ENCODE measurements at places on chromosomes 6 and 20. TPM values are rescaled to one million over a fixed set of nuclear protein-coding genes. Genes with fewer than 3 reads are reported as not detected.

Gene SNX21
- total RNA-seq = 75.8 TPM

GRCh38 chr20:13717631-13718044 lies 67.1 kb downstream of the ESF1 start:
- peak; percentile 35 for DNase-seq

Gene MCCD1
- total RNA-seq = not detected

DNA sequence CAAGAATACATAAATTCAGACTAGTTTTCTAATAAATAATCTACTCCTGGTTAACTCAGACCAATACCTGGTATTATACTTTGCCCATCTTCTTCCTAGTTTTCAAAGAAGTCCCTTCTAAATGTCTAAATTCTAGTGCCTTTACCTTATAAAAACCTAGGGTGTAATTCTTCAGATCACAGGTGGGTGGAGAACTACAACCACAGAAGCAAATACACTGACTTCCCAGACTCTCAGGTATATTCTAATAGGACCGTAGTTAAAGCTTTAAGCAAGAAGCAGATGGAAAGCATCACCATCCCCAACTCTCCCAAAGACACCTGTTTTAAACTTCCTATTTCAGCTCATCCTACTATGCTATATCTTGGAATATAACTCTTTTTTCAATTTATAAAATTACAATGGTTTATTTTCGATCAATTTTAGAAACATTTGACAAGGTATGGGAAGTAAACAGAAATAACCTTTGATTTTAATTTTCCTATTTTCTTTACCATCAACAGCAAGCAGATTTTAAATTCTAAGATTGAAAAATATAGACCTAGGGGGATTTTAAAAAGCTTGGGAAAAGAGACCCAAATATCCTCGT lies 15.8 kb downstream of the MAN1A1 start:
- DNase-seq = no peak

DNA sequence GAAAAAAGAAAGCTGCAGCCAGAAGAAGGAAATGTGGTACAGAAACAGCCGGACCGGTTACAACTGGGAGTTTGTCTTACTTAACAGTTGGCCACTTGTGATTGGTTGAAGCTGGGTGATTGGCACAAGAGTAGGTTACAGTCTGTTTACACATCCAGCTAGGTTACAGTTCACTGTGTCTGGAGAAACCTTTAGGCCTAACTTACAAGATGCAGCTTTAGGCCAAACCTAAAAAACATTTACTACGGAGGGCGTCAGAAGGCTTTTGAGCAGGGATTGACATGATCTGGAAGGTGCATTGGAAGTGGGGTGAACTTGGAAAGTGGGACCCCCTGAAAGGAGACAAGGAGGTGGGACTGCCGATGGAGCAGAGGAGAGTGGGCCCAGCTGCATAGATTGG lies 122.3 kb downstream of the BANF2 start:
- DNase-seq = peak; percentile 52

DNA sequence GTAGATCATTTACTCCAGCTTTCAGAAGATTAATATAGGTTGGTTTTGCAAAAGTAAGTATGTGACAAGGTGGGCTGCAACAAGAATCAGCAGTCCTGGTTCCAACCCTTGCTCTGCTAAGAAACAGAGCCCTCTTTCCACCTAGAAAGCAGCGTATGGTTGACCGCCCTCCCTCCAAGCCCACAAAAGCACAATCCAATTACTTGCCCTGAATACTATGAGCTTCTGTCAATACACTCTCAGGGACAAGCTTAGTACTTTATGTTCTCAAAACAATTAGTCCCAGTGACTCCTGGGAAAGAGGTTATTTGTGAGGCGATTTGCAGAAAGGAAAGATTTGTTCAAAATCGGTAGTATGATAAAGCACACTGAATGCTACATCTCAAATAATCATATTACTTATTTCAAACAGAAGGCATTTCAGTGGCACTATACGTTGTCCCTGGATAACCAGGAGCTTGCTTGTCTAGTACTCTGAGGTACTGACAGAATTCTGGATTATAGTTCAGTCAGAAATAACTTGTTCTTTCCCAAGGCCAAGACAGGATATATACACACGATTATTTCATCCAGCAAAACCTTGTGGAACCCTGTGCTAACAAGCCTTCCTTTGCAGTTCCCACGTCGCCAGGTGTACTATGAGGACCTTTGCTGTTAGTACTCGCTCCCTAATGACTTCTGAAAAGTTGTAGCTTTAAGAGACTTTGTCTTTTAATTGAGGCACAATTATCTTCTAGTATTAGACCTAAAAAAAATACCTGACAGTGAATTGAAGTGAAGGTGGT lies 96.9 kb upstream of the ADTRP start:
- no peak for DNase-seq

Gene TRIM40
- not detected for total RNA-seq

- DNase-seq = no peak
These were observed 115.4 kb upstream of the BTN3A2 start for GRCh38 chr6:26249707-26249956.

Gene MACROD2
- 1.1 TPM for total RNA-seq

DNA sequence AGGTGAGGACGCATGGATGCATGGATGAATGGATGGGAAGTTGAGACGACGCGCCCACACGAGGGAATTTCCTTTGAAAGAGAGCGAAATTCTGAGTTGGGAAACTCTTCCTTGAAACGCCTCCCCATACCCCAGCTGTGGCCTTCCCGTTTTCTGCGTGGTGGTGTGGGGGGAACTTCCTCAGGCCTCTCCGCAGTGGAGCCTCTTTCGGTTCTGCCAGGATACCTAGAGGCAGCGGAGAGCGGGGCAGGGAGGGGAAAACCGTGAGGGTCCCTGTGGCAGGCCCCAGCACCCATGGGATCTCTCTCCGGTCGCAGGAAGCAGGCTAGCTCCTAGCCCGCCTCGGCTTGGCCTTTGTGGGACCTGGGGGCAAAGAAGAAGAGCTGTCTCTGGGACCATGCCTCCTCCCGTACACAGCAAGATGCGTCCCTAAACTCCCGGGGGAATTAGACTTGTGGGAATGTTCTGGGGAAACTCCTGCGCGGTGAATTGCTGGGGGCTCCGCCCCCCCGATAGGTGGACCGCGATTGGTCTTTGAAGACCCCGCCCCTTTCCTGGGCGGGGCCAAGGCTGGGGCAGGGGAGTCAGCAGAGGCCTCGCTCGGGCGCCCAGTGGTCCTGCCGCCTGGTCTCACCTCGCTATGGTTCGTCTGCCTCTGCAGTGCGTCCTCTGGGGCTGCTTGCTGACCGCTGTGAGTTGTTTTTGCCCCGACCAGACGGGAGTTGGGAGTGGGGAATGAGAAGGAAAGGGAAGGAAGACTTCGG lies at the start of gene CD40:
Gene CD40, plus strand, starts transcription at position 611 of the 764 bp plus-strand sequence. Its CDS starts 30 bp downstream, at position 641.
- peak; percentile 52 for DNase-seq

DNA sequence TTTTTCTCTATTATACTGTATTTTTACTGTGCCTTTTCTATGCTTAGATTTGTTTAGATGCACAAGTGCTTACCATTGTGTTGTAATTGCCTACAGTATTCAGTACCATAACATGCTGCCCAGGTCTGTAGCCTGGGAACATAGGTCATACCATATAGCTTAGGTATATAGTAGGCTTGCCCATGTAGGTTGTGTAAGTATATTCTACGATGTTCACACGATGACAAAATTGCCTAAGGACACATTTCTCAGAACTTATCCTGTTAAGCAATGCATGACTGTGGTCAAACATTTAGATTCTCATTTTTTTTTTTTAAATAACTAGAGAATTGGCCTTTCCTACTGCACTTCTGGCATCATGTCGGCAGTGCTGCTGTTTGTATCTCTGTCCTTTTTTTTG lies 253.7 kb upstream of the SUPT3H start:
- DNase-seq = no peak

DNA sequence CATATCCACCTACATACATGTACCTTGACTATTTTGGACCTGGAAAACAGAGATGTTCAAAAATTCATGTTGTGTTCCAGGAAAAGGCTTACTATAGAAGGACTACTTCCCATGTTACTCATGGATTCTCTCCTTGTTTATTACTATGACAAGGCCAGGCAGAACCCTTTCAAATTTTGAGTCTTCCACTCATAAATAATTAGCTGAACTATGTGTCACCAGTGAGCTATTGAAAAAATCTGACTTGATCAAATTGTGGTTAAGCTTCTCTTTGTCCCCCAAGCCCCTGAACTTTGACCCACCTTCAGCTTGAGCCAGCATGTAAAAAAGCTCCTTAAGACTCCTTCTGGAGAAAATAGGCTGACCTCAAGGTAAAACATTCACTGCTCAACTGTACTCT lies 1142.8 kb upstream of the EYS start:
- DNase-seq = no peak

Gene GLP1R
- not detected for total RNA-seq

Gene COL9A3
- not detected for total RNA-seq

Gene CTNNBL1
- total RNA-seq = 33.6 TPM

- no peak for DNase-seq
These were observed 1.9 kb upstream of the ZNF831 start for GRCh38 chr20:59161721-59162120.

Gene RIPPLY2
- not detected for total RNA-seq

DNA sequence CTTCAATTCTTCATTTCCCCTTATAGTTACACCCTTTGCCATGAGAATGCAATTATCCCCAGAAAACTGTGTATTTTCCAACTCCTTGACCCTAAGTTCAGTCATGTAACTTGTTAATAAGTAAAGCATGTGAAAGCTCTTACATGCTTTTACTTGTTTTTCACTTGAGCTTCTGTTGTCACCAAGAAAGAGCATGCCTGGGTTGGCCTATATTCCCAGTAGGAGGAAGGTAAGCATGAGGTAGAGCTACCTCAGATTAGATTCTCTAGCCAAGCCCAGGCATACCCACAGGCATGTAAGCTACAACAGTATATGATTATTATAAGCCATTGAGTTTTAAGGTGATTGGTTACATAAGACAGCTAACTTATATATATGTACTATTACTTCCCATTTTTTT lies 101.7 kb upstream of the SMLR1 start:
- no peak for DNase-seq

DNA sequence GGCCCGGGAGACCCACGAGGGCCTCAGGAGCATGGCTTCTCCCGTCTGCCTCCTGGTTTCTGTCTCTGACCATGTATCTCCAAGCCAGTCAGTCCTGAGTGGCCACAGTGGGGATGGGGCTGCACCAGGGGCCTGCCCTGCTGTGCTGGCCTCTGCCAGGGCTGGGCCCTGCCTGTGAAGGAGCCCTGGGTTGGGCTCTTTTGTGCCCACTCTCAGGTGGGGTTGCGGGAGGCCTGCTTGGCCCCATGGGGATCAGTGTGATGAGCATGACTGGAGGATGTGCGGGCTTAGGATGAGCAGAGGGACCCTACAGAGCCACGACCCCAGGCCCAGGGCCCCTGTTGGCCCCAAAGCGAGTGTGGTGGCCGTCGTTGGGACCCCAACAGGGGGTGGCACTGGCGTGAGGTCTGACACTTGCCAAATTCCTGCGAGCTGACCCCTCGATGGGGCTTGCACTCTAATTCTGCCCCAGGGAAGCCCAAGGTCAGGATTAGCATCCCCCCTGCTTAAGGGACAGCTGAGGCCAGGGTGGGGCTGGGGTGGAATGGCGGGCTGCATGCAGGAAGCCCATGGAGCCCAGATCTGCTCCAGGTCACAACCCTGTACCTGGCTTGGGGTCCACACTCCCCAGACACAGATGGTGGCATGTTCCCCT lies 90.0 kb upstream of the BHLHE23 start:
- DNase-seq = no peak

DNA sequence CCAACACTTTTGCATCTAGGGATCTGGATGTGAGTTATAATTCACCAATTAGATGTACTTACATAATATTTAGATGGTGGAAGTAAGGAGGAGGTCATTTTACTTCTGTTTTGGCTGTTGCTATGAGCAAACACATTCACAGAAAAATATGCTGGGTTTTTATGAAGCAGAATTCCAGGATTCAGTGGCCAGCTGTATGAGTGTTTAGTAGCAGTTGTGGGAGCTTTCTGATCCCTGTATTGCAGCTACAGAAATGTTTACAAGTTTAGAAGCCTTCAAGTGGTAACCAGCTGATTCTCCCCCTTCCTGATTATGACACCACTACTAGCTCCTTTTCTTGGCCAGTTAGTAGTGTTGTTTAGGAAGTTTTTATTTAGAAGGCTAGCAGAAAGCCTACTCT lies 177.0 kb downstream of the TENT5A start:
- peak; percentile 36 for DNase-seq

DNA sequence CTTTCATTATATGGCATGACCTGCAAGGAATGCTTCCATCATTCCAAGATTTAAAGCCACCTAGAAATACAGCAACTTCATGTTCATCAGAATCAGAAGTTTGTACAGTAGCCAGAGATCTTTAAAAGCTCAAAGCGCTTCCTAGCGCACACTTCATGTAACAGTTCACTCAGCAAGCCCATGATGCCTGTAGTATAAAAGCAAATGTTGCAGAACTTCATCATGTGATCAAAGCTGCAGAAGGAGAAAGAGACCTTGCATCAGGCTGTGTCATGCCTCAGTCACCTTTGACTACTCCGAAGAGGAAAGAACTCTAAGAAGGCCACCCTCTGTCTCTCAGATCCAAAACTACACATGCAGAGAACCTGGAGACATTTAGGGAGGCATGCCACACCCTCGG lies 78.5 kb downstream of the AGPAT4 start:
- no peak for DNase-seq

Gene BPIFB4
- not detected for total RNA-seq

DNA sequence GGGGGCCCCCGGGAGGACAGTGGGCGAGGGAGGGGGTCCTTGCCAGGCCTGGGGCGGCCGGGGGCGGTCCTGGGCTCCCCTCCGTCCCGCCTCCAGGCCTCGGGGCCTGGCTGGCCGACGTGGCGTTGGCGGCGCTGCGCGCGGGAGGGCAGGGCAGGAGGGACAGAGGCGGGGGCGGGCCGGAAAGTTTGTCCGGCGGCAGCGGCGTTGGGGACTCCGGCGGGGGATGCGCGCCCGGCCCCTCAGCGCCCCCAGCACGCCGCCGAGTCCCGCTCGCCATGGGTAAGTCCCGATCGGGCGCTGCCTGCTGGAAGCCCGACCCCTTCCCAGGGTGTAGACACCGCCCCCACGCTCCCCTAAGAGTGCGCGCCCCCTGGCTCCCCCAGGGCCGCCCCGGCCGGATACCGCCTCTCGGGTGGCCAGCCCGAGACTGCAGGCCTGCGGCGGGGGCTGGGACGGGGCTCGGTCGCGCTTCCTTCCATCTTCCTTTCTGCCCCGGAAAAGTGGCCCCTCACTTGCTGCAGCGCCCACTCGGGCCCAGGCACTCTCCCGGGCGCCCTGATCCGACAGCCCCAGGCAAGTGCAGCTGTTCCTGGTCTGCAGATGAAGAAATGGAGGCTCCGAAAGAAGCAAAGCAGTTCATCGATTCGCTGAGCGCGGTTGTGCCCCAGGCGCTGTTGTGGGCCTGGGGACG lies at the start of gene SLC2A10:
Gene SLC2A10, plus strand, starts transcription at position 191 of the 694 bp plus-strand sequence. Its CDS starts 88 bp downstream, at position 279.
- peak; percentile 53 for DNase-seq

GRCh38 chr20:9492067-9492466 lies 22.3 kb upstream of the LAMP5 start:
- peak; percentile 90 for DNase-seq

All from LHCN-M2 (cell line).